ENCODE measurements at places on chromosomes 7 and 10.

DNA sequence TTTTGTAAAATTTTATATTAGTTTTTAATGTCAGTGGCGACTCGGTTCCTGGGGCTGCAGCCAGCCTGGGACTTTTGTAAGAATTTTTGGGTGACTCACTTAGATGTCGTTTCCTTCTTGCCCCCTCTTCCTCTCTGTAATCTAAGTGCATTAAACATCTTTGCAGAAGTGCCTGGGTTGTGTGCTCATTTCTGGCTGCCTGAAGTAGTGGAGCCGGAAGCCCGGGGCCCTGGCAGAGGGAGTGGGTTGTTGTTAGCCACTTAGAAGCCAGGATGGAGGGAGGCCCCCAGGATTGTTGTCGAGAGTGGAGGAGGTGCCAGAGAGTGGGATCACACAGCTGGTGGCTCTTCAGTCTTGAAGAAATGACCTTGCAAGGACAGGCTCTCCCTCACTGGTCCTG, 11.0 kb upstream of the TRIM8 start:
- DNase-seq: no peak

- DNase-seq: no peak
Measured at GRCh38 chr10:44047361-44047760, 337.5 kb downstream of the CXCL12 start.

GRCh38 chr7:134927723-134928122, 58.6 kb upstream of the AGBL3 start:
- no peak for DNase-seq

GRCh38 chr7:44062180-44062902, 3.0 kb downstream of the PGAM2 start:
- no peak for DNase-seq

DNA sequence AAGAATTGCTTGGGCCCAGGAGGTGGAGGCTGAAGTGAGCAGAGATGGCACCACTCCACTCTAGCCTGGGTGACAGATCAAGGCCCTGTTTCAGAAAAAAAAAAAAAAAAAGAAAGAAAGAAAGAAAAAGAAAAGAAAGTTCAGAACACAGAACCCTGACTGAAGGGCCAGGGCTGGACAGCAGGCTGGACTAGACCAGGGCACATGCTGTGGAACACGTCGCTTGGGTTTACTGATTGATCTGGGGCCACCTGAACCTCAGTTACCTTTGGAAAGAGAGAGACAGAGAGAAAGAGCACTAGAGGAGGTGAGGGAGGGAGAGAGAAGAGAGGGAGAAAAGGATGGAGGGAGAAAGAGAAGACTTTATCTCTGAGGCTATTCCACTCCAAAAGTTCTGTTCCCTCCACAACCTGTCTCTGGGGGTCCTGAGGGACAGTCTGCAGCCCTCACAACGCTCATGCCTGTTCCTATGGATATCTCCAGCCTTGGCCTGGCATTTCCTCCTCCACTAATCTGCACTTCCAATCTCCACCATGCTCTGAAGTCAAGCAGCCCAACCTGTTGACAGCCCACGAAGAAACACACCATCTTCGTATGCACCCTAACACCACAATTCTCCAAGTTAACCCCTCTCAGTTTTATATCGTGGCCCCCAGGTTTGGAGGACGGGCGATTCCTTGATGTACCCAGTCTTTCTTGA, 81.8 kb downstream of the COBL start:
- no peak for DNase-seq

GRCh38 chr10:100576282-100576635, 40.5 kb downstream of the HIF1AN start:
- DNase-seq: no peak

GRCh38 chr10:5311617-5312016, 53.1 kb upstream of the UCN3 start:
- no peak for DNase-seq

DNA sequence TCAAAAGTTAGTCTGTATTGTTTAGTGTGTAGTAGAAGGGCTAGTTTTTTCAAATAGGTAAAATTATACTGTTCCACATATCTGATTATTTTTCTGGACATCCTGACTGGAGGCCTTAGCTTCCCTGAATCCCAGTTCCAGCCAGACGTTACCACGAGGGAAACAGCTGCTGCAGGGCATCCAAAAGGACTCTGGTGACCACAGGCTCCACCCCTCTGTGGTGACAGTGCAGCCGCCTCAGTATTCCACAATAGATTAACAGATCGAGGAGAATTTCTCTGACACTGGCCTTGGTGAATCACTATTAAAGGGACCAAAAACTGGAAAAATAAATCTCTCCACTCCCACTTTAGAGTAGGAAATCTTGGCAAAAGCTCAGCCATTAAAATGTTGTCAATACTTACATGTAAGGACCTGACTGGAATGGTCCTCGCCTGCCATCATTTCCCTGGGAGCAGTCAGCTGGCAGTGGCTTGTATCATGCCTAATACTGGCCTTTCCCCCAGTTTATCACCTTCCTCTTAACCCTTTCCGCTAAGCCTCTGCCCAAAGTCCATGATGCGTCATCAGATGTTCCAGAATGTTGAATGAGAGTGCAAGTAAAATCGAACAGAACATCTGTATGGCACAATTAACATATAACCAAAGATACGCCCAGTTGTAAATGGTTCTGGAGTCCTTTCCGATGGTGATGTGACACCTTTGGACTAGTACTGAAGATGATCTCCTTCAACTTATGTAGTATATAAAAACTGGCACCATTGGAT, 31.6 kb downstream of the ENO4 start:
- no peak for DNase-seq

- no peak for DNase-seq
Measured at GRCh38 chr7:16904076-16904475, 22.3 kb upstream of the AGR3 start.

DNA sequence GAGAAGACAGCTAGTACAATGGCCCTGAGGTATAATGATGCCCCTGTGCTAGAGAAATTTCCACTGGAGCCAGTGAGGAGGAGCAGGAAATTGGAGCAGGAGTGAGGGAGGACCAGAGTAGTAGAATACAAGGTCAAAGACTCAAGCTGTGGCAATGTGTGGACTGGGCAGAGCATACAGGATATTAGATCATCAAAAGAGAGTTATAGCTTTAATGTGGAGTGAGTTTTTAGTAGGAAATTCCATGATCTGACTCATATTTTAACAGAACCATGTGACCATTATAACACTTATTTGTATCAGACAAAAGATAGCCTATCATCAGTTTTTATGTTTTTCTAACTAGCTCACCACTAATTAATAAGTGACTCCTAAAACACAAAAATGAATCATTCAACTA, 154.1 kb downstream of the DGKB start:
- DNase-seq: no peak

GRCh38 chr7:24336461-24336860, 52.5 kb downstream of the NPY start:
- no peak for DNase-seq

DNA sequence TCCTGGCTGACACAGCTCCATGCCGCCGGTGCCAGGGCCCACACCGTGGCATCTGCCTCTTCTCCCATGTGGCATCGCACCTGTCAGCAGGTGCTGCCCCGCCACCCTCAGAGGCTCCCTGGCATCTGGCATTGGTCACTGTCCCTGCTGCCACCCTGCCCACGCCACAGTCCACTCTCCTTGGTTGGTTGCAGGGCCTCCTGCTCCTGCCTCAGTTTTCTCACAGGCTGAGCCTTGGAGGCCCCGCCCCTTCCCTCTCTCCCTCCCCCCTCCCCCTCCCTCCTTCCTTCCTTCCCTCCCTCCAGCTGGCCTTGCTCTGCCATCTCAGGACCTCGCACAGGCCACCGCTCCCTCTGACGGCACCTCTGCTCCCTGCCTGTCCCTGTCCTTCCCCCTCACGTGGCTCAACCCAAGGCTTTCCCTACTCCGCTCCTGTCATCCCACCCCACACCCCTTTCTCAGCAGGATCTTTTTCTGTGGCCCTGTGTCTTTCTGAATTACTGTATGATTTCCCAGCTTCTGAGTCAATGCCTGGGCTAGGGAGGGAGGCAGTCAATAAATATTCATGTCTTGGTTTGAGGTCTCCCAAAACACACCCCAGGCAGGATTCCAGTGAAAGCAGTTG, 87.4 kb downstream of the INPP5A start:
- DNase-seq: no peak

DNA sequence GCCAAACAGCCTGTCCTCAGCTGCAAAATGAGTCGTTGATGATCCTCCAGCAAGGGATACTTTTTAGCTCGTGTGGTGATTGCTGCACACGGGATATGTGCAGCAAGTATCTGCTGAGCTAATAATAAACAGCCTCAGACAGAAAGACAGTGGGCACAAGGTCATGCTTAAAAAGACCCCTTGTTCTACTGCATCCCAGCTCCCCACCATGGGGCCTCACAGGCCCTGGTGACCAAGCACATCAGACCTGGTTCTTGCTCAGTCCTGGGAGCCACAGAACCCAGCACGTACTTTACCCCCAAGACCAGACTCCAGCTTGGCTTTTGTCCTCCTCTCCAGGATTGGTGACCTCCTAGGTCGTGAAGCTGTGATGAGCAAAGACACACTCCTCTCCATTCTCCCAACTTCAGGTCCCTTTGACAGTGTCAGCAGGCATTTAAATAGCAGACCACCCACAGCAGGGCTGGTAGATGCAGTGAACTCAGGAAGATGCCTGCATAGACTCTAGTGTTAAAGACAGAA, 50.5 kb downstream of the EGFR start:
- no peak for DNase-seq

DNA sequence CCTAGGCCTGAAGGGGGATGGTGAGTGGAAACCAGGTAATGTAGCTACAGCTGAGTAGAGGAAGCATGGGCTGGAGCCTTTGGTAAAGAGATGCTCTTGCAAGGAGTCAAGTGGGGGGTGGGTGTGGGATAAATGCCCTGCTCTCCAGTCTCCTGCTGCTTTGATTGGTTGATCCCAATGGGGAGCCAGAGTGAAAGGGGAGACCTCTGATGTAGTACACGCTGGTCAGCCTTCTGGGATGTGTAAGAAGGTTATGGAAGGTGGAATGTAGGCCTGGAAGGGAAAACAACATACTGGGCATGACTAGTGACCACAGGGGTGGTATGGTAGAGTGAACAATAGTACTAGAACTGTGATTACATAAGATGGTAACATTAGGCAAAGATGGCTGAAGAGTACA, 44.3 kb downstream of the TET1 start:
- no peak for DNase-seq

DNA sequence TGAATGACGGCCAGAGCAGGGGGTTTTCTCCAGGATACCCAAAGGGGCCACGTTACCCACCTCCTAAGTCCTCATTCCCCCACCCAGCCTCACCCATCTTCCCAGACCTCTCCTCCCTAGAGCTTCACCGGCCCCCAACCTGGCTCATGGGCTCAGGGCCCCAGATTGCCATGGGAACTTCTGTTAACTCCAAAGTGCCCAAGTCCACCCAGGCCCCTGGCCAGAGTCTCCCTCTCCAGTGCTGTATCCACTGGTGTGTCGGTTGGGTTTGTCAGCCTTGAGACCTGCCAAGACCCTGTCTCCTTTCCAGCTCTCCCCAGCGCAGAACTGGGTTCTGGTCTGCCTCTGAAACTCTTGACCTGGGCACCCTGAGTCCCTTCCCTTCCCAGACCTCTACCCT, 37.1 kb upstream of the ZMIZ2 start:
- no peak for DNase-seq

- no peak for DNase-seq
Measured at GRCh38 chr10:110637558-110638053, 6.5 kb upstream of the RBM20 start.

DNA sequence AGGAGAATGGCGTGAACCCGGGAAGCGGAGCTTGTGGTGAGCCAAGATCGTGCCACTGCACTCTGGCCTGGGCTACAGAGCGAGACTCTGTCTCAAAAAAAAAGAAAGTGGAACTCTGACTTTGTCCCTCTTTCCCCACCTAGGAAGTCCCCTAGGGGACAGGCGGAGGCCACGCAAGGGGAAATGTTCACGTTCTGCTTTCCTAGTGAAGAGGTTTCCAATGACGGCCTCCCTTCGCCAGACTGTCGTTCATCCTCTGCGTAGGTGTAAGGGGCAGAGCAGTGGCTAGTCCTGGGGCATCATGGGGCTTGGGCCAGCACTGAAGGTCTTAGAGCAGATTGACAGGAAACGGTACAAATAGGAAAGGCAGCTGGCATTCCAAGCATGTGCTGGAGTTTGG, 30.6 kb downstream of the SUFU start:
- DNase-seq: no peak

GRCh38 chr10:119176166-119176565, 2.4 kb downstream of the PRDX3 start:
- DNase-seq: no peak

DNA sequence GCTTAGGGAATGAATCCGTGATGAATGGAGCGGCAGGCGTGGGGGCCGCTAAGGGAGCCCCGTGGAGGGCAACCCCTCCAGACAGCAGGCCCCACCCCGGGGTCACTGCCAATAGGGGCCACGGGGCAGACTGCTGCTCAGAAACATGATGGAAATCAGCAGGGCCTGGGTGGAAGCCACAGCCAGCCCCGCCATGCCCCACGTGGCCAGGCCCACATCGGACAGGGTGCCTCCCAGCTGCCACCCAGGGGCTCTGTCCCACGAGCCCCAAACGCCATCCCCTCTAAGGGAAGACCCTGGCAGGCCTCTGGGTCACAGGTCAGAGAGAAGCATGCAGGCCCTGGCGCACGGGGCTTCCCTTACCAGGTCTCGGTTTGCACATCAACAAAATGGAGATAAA, 28.4 kb downstream of the TNRC18 start:
- no peak for DNase-seq

GRCh38 chr7:7895754-7896153, 72.8 kb upstream of the GLCCI1 start:
- no peak for DNase-seq

- DNase-seq: no peak
Measured at GRCh38 chr7:148266795-148267194, 323.8 kb upstream of the C7orf33 start.

- no peak for DNase-seq
Measured at GRCh38 chr7:28408960-28409715, 3.2 kb upstream of the CREB5 start.

DNA sequence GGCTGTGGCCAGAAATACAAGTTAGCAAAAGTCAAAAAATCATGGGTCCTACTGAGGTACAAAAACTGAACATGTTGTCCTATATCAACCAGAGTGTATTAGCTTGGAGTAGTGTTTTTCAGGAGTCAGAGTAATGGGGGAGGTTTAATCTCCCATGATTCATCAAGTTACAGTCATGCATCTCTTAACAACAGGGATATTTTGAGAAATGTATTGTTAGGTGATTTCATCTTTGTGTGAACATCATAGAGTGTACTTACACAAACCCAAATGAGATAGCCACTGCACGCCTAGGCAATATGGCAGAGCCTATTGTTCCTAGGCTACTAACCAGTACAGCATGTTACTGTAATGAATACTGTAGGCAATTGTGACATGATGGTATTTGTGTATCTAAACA, 14.9 kb upstream of the TES start:
- DNase-seq: no peak
